ENCODE measurements at places on chromosomes 3 and 15. TPM values are rescaled to one million over a fixed set of nuclear protein-coding genes. Genes with fewer than 3 reads are reported as not detected.

- DNase-seq: no peak
Observed at GRCh38 chr3:190424108-190424477, 25.6 kb downstream of the TMEM207 start.

DNA sequence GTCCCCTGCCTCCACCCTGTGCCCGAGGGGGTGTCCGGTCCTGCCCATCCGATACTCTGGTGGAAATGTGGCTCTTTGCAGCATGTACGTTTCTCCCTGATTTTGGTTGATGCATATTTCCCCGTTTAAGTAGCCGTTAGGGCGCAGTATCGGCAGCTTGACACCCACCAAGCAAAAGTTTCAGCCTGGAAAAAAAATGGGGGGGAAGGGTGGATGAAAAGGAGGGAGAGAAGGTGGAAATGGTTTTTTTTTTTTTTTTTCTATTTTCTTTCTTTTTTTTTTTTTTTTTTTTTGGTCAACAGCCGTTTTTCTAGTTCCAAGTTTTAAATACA lies 1.3 kb downstream of the RAP2B start:
- DNase-seq: no peak

DNA sequence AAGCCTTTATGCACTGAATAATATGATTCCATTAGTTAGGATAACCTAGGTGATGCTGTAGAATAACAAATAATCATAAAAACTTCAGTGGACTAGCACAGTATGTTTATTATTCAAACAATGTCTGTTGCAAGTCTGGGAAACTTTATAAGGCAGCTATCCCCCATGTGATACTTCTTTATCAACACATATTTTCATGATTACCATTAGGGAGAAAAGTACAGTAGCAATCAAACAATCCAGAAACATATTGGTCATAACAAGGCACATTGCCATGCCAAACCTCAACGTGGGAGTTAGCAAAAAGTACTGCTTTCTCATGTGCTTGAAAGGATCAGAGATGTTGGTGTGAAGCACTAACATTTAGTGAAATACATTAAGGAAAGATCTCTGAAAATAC lies 35.5 kb downstream of the EOMES start:
- no peak for DNase-seq

- DNase-seq: no peak
Observed at GRCh38 chr3:53181528-53181927, 20.5 kb downstream of the PRKCD start.

- no peak for DNase-seq
Observed at GRCh38 chr3:106457281-106458180, 588.7 kb upstream of the CBLB start.

Gene CD200
- 63.3 TPM for total RNA-seq

Measured in activated naive CD4-positive, alpha-beta T cell treated with anti-CD3 and anti-CD28 coated beads, Interleukin-2, amount 50 U/mL, for 72 hours (primary cell).